CD8-positive, alpha-beta memory T cell (primary cell): ENCODE measurements at places on chromosomes 16 and 17. TPM values are rescaled to one million over a fixed set of nuclear protein-coding genes. Genes with fewer than 3 reads are reported as not detected.

The CDH5 gene
- total RNA-seq, result not detected

The CSH1 gene
- total RNA-seq, result not detected

DNA sequence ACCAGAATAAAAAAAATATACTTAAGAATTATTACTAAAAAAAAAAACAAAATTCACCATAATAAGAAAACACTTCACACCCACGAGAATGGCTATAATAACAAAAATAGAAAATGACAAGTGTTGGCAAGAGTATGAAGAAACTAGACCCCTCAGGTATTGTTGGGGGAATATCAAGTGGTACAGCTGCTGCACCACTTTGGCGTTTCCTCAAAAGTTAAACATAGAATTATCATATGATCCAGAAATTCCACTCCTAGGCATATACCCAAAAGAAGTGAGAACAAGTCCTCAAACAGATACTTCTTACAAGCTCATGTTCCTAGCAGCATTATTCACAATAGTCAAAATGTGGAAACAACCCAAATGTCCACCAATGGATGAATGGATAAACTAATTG, 26.3 kb downstream of the AMFR start:
- no peak for DNase-seq

- no peak for DNase-seq
Measured at GRCh38 chr17:82358465-82359350, at the start of gene TEX19. TSS of gene TEX19 (plus strand) at chr17:82359247. CDS start at chr17:82362151, 2,904 bp downstream.

DNA sequence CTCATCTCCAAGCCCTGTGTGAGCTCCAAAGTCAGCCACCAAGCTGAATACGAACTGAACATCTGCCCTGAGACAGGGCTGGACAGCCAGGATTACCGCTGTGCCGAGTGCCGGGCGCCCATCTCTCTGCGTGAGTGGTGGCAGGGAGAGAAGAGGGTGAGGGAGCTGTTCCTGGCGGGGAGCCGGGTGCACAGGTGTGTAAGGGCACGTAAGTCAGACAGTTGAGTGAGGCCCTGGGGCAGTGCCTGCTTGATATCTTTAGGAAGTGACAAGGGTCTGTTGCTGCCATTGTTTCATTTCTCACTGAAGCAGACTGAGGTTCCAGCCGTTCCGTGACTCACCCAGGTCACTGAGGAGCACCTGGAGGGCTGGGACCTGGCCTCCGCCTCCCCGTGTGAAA, 12.4 kb downstream of the DEF8 start:
- no peak for DNase-seq
